ENCODE measurements at places on chromosomes 7 and 10.

GRCh38 chr7:110076194-110076593 is 1014.7 kb upstream of the LRRN3 start:
- DNase-seq, result no peak

DNA sequence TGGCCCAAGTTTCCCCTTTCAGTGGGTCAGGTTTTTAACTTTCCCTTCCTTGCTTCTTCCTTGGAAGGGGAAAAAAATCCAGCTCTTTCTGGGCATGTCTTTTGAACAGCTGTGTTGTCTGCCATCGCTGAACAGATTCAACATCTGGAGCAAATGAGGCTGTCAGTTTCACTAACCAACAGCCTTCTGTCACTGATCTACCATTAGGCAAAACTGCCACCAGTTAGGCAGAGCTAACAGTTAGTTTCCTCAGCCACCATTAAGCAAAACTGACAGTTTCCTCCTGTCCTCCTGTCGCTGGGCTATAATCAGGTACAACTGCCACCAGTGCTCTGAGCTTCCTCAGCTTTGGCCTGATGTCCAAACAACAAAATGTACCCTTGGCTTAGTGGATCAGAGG is 81.9 kb downstream of the NPTX2 start:
- no peak for DNase-seq

GRCh38 chr10:126749015-126749655 is 78.6 kb upstream of the C10orf90 start:
- DNase-seq, result no peak

GRCh38 chr7:38284553-38284952 is 11.1 kb upstream of the TARP start:
- no peak for DNase-seq

GRCh38 chr7:45407730-45408408 is 166.3 kb upstream of the ADCY1 start:
- DNase-seq, result no peak

DNA sequence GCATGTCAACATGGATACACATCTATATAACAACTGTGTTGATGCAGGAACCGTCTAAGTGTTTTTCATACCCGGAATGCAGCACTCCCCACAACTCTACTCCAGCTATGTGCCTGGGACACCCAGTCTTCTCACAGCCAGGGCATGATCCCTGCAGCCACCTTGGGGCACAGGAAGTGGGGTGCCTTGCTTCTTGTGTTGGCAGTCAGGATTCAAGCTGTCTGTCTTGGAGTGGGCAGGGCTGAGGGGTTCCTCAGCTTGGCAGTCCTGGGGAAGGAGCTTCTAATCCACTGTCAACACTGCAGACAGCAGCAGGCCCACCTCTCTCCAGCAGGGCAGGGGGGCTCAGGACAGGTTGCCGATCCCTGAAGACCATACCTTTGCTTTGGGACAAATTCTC is 41.3 kb downstream of the DRGX start:
- no peak for DNase-seq

- DNase-seq, result no peak
Measured at GRCh38 chr10:48625826-48626134, 20.9 kb upstream of the ARHGAP22 start.

GRCh38 chr10:58217612-58218011 is 50.1 kb downstream of the IPMK start:
- DNase-seq, result no peak

DNA sequence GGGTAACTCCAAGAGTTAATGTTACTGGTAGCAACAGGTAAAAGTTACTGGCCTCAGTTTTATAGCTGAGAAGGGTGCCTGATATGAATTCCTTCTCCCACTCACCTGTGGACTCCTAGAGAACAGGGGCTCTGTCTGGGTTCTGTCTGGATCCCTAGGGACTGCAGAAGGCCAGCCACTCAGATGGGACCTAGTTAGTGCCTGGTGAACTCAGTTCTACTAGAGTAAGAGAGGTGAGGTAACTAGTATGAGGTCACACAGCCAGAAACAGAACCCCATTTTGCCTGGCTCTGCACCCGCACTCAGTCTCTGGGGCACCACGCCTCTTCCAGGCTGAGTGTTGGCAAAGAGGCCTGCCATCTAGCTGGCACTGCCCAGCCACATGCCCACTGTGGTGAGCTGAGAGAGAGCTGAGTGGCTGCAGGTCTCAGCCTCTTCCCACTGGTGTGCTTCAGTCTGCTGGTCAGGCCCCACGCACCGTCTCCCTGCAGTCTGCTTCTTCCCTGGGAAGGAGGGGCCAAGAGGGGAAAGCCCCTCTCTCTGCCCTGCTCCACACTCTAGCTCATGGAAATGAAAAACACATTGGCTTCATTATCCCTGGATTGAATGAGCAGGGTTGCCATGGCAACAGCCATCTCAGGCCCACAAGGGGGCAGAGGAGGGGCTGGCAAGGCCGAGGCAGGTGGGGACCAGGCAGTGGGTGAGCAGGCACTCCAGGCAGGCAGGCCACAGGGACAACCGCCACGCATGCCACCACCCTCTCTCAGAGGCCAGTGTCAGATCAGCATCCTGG is 110.6 kb downstream of the ZMIZ1 start:
- no peak for DNase-seq

DNA sequence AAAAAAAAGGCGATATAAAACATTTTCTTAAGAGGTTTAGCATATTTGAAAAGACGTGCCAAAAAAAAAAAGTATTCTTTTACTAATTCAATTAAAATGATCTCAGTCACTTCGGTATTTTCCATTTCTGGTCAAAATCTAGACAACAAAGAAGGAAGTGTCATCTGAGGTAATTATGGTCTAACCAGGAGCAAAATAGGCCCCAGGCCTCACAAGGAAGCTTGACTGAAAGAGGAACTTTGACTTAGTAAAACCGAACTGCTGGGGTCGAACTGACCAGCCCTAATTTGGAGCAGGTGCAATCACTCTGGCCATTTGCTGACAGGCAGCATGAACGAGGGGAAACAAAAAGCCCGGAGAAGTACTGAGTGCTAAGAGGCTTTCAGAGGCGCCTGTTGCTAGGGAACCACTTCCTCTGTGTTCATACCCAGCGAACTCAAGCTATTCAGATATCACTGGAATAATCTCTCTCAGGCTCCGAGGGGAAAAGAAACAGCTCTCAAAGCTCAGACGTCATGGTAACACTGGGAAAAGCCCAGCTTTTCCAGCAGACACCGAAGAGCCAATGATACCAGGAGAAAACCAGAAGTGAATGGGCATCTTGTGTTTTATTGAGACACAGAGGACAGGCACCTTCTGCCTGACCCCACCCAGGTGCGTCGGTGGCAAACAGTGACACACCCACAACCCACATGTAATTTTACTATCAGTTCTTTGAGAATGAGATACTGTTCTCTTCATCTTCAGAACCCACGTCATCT is 126.5 kb downstream of the FAM107B start:
- DNase-seq, result peak; percentile 10

DNA sequence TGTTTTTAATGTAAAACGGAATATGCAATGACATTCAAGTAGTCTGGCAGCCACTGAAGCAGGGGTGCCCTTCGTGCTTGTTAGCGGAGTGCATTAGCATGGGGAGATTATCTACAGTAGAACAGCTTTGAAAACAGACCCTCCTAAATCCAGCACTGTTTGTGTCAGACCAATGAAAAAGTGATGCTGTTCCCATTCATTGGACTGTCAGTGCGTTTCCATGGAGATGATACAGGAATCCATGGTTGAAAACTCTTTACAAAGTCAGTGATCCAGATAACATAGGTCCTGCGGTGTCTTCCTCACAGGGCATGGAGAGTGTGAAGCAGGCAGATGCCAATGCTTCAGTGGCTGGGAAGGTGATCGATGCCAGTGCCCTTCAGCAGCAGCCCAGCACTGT is 73.6 kb downstream of the ITGB8 start:
- no peak for DNase-seq

DNA sequence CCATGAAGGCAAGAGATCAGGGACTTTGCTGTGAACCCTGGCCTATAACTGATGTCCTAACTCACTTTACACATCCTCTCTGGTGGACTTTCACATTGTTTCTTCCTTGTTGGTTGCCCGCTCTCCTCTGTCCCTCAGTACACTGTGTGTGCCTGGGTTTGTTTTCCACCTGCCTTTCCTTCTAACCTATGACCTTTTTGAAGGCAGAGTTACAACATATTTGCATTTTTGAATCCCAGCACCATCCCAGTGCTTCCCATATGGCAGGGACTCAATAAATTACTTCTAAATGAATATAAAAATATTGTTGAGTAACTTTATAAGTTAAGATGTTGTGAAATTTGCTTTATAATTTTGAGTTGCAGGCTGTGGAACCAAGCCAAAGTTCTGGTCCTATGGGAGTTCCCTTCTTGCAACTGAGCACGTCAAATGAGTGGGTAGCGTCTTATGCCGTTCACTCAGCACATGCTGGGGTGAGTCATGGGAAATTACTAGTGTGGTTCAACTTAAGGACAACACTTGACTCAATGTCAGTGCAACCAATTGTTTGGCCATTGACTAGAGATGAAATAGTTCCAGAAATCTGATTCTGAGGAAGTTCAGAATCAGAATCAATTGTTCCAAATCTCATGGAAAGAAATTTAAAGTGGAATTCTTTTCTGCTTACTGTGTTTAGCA is 250.9 kb downstream of the TWIST1 start:
- no peak for DNase-seq

DNA sequence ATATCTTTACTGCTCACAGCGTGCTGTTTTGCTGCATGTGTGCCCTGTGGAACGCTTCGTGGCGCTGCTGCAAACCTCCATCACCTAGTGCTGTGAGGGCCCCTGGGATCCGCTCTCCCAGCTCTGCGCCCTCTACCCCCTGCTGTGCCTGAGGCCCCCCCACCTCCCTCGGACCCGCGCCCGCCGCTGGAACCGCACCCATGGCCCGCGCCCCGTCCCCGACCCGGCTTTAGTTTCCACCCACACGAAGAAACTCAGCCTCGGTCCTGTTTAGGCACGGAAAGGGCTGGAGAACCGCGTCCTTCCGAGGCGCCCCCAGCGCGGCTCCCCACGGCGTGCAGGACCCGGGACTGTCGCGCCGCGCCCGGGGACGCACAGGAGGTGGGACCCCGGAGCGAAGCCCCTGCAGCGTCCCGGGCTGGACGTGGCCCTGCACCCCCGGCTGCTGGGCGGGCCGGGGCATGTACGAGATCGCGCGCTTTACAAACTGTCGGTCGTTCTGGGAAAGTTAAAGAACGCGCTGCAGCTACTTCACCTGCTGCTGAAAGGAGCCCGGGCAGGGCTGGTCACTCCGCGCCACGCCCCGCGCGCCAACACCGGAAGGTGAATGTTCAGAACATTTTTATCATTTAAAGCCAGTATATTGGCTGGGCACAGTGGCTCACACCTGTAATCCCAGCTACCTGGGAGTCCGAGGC is 54.3 kb downstream of the BMS1 start:
- no peak for DNase-seq

GRCh38 chr7:126570845-126571244 is 681.9 kb downstream of the GRM8 start:
- no peak for DNase-seq

GRCh38 chr10:96829029-96829773 is 2.9 kb upstream of the LCOR start:
- no peak for DNase-seq

DNA sequence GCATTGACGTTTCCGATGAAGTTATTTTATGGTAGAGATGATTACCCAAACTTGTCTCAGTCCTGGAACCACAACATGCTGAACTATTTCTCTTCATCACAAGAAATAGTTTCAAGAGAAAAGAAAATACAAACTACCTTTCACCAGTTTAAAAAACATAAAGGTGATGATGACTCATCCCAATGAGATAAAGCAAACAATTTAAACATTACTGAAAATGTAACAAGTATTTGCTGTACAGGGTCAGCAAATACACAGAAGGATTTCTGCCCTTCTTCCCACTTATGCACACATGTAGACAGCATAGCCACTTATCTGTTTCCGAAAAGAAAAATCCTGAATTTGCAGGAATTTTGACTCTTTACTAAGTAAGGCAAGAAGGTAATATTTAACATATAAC is 50.8 kb downstream of the RHOBTB1 start:
- no peak for DNase-seq

DNA sequence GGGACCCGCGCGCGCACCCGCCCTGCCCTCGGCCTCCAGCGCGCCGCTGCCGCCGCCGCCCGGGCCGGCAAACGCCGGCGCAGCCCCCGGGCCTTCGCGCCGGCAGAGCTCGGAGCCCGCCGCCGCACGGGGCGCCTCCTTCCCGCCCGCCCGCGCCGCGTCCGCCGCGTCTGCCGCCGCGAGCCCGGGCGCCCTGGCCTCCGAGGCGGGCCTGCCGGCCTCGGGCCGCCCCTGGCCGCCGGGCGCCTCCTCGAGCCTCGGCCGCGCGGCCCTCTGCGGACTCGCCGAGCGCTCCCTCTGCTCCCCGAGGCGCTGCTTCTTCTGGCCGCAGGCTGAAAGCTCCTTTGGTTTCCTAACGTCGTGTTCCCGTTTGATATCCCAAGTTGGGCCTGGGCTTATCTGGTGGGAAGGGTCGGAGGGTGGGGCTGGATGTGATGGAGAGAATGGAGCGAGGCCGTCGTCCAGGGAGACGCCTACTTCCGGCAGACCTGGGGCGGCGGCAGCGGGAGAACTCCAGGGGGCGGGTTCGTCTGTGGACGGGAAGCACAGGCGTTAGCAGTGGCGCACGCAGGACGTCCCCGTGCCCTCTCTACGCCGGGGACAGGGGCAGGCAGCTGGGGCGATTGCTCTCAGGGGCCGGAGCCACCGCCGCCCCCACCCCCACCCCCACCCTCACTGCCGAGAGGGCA is 221.0 kb downstream of the PHTF2 start:
- DNase-seq, result peak; percentile 67

GRCh38 chr7:140745266-140746058 is 49.0 kb downstream of the NDUFB2 start:
- DNase-seq, result no peak

GRCh38 chr7:6242561-6242960 is 29.9 kb downstream of the CYTH3 start:
- DNase-seq, result no peak

GRCh38 chr10:79129361-79129997 is 60.7 kb downstream of the ZMIZ1 start:
- no peak for DNase-seq

- peak; percentile 59 for DNase-seq
Measured at GRCh38 chr7:26398756-26399509, 107.3 kb downstream of the SNX10 start.

DNA sequence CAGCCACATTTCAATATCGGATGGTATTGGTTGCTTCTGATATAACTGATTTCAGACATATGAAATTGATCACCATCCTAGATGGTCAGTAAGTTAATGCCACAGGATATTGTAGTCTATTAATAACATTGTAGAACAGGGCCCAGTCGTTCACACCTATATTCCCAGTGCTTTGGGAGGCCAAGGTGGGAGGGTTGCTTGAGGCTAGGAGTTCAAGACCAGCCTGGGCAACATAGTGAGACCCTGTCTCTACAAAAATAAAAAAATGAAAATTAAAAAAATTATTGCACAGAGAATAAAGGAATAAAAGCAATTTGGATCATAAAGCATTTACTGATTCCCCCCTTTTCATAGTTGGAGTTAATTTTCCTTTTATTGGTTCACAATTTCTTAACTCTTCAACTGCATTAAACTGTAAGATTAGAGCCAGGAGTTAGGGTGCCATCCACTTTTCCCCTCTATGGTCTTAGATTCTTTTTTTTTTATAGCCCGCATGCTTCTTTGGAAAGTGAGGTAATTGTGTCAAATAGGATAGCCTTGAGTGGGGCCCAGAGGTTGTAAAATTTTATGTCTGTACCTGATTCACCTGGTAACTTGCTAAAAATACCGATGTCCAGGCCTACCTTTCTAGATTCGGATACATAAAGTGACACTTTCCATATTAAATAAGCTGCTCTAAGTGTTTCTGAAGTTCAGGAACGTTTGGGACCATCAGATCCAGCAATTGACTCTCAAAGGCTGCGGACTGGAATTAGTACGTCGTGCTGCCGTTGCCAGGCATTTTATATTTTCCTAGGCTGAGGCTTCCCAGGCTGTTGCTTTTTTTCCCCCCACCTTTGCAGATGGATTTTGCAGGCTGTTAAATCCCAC is 24.7 kb downstream of the ADK start:
- no peak for DNase-seq

- no peak for DNase-seq
Measured at GRCh38 chr10:130745821-130746220, 565.7 kb downstream of the TCERG1L start.

Data from NCI-H2107 (cell line).